ENCODE measurements at places on chromosomes 11 and 22.

GRCh38 chr22:42967933-42968332, 47.0 kb downstream of the PACSIN2 start:
- DNase-seq, result no peak

DNA sequence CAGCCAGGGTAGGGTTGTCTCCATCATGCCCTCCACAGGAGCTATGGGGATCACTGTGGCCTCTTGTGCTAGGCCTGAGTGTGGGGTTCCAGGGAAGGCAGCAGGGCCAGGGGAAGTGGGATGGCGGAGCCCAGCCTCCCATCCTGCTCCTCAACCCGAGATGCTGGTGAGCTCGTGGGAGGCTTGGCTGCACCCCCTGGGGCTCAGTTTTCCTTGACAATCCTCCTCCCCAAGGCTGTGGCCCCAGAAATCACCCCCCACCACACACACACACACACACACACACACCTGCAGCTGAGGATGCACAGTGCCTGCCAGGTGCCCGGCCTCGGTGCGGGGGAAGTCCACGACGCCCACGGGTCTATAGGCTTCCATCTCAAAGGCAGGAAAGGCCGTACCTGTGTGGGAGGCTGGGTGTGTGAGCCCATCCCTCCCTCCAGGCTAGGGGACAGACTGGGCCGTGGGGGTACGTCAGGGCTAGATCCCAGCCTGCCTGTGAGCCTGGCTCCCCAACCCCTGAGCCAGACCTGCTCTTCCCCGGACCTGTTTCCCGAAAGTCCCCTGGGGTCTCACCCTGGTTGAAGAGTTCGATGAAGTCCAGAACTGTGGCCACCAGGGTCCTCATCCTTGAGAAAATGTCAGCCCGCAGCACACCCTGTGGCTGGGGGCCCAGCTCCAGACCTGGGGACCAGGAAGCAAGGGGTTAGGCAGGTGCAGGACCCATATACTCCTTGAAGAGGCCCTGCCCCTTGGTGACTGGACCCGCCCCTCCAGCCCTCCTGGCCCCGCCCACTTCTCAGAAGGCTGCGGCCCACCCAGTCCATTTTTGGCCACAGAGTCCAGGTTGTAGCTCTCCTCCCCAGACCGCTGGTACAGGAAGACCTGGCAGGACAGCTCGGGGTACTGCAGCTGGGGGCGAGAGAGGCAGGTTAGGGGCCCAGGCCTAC, 5.2 kb upstream of the TBX10 start:
- no peak for DNase-seq

GRCh38 chr11:2409126-2409525, 8.6 kb downstream of the TSSC4 start:
- no peak for DNase-seq

DNA sequence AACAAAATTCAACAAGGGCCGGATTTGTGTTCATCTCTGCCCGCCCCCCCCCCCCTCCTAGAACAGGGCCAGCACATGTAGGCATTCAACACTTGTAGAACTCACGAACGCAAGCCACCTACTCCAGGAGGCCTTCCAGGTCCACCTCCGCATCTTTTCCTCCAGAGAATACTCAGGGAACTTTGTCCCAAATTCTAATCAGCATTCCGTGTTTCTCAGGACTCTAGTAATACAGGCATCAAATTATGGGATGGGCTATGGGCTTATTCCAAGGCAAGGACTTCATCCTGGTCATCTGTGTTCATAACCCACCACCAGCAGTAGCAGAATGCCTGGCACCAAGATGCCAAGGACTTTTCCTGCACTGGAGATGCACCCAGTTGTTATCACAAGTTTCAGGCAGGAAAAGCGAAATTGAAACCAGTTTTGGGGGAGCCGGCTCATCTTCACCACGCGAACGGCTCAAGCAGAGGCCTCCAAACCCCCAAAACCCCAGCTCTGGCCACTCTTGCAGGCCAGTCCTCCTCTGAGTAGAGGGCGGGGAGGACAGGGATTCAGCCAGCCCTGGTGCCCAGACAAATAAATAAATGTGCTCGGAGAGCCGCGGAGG, 462 bp downstream of the UBE2L6 start:
- peak; percentile 13 for DNase-seq

GRCh38 chr11:113778111-113778910, 1.3 kb upstream of the CLDN25 start:
- peak; percentile 30 for DNase-seq

DNA sequence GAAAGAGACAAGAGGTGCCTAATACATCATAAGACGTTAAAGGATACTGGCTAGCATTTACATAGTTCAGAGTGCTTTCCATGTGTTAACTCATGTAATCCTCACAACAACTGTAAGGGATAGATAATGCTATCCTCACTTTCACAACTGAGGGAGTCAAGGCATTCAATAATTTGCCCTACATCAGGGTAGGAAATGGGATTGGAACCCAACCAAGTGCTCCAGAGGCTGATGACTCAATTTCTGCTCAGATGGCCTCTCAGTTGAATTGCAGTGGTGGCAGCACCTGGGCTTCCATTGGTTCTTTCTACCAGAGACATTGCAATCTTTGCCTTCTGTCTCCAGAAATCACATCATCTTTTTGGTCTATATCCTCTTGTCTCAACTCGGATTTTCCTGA, 232.9 kb downstream of the ETS1 start:
- no peak for DNase-seq

- DNase-seq, result peak; percentile 64
Measured at GRCh38 chr11:35170503-35170902, 31.5 kb downstream of the CD44 start.

DNA sequence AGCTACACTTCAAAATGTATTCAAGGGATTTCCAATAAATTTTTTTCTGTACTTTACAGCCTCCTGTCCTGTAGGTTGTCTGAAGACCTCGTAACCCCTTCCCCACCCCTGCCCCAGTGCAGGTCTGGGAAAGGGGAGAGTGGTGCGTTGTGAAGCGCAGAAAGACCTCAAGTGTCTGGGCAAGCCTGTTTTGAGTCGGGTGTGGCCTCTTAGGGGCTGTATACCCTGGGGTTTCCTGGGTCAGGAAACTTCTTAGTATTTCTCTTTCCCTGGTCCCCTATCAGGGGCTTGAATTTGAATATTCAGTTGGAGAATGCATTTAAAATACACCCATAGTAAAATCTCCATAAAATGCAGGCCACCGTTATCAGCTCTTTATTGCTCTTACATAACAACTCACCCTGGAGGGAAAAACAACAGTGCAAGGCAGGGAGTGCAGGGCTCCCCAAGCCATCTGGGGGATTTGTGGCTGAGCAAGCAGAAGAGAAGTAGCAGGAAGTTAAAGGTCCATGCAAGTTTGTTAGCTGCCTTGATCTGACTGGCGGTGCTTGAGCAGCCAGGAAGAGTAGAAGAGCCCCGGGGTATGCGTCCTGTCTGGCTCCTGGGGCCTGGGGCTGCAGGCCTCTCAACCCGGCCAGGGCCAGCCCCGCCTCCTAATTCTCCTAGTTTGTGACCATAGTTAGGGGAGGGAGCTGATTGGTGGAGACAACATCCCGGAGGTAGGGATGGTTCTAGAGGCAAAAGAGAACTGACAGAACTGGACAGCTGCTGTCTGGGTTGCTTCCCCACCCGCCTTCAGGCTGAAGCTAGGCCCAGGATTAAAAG, 25.7 kb downstream of the ARHGAP1 start:
- peak; percentile 22 for DNase-seq

- DNase-seq, result no peak
Measured at GRCh38 chr22:37156686-37157435, 7.1 kb upstream of the IL2RB start.

DNA sequence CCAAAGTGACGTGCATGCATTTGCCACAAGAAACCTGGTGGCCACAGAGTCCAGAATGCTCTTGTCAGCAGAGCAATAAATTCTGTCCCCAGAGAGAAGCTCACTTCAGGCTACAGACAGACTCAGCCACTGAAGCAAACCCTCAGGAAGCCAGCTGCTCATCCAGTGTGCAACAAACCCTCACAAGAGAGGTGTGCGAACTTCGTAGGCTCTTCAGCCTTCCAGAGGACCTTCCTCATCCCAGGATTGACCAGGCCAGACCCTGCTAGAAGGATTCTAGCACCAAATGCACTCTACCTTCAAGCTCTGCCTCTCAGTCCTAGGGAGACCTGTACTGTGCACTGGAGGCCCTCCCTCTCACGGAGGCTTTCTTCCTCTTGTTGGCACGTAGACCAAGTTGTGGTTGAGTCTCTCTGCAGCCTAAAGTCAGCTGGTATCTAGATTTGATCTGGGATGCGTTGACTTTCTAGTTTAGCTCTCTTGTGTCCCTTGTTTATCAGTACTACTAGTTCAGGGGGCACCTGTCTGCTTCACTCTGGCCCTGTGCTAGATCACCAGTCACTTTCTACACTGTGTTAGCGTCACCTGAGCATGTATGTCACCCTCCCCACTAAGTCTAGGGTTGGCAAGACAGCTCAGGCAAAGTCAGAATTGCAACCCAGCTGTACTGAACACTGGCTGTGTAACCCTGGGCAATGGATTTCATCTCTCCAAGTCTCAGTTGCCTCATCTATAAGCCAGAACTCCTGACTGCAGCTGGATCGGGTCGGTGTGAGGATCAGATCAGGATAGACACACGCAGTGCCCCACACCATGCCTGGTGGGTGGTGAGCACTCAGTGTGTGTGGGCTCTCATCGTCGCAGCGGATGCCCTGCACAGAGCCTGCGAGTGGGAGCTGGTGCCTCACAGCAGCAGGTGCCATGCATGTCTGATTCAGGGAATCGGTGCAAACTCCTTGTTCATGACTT, 22.1 kb upstream of the TMPRSS13 start:
- no peak for DNase-seq

GRCh38 chr11:5749836-5750235, 4.2 kb upstream of the OR52N4 start:
- DNase-seq, result no peak

DNA sequence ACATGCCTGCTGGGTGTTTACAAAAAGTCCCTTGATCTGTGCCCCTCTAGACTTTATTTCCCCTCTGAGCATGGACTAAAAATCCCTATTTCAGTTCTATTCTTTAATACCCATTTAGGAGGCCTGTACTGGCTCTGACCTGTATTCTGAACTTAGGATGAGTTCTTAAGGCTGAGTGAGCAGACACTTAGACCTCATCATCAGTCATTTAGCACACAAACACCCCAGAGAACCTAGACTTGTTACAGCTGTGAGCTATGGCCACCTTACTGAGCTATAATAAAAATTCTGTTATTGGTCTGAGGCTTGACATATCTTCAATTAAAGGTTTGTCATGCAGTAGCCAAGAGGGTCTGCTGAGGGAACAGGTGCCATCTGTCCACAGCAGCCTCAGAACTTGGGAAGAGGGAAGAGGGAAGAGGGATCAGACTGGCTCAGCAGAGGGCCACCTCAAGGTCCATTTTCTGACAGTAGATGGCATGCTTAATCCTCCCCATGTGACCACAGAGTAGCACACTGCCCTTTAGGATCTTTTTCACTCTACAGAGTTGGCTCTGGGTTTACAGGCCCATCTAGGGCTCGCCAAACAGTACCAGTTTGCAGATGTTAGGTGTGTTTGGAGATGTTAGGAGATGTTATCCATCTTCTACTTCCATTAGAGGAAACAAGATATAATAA, 30.2 kb upstream of the RRM1 start:
- DNase-seq, result no peak

- no peak for DNase-seq
Measured at GRCh38 chr22:45599836-45600577, 71.6 kb upstream of the ATXN10 start.

DNA sequence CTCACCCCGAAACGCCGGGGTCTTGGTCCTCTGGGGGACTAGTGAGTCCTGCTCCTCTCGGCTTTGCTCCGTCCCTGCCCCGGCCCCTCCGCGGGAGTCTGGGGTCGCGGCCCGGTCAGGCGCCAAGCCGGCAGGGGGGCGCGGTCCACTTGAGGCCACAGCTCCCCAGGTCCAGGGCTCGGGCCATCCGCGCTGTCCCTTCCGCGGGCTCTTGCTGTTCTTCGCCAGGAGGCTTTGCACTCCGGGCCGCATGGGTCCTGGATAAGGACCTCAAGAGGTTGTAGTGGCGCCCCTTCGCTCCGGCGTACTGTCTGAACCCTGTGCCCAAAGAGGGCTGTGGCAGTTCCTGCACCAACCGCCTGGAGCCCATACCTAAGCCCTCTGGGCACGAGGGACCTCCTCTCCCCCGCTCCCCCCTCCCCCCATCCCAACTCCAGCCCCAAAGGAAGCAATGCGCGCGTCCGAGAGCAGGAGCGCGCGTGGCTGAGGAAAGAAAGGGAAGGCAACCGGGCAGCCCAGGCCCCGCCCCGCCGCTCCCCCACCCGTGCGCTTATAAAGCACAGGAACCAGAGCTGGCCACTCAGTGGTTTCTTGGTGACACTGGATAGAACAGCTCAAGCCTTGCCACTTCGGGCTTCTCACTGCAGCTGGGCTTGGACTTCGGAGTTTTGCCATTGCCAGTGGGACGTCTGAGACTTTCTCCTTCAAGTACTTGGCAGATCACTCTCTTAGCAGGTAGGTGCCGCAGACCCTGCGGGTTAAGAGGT, at the start of gene ADM:
ADM (plus strand) TSS at position 579 of the 767 bp plus-strand sequence. CDS start 628 bp downstream, outside the sequence.
- peak; percentile 96 for DNase-seq

DNA sequence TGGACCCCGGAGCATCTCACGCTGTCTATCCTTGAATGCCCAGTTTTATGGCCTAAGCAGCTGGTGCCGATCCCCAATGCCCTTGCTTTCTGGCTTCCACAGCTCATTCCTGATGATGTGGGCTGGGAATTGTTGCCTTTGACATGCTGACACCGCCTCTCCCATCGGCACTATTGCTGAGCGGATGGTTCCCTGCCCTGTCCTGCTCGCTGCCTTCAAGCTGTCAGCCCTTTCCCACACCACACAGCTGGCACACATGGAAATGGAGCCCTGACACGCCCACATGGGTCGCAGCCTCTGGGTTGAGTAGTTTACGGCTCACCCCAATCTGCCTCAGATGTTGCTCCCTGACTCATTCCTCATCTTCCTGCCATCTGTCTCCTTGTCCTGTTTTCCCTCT, 110.2 kb upstream of the SESN3 start:
- DNase-seq, result no peak

GRCh38 chr11:95985174-95985808, 61.4 kb upstream of the MTMR2 start:
- peak; percentile 31 for DNase-seq

GRCh38 chr11:108915666-108916065, 250.8 kb downstream of the DDX10 start:
- DNase-seq, result no peak

DNA sequence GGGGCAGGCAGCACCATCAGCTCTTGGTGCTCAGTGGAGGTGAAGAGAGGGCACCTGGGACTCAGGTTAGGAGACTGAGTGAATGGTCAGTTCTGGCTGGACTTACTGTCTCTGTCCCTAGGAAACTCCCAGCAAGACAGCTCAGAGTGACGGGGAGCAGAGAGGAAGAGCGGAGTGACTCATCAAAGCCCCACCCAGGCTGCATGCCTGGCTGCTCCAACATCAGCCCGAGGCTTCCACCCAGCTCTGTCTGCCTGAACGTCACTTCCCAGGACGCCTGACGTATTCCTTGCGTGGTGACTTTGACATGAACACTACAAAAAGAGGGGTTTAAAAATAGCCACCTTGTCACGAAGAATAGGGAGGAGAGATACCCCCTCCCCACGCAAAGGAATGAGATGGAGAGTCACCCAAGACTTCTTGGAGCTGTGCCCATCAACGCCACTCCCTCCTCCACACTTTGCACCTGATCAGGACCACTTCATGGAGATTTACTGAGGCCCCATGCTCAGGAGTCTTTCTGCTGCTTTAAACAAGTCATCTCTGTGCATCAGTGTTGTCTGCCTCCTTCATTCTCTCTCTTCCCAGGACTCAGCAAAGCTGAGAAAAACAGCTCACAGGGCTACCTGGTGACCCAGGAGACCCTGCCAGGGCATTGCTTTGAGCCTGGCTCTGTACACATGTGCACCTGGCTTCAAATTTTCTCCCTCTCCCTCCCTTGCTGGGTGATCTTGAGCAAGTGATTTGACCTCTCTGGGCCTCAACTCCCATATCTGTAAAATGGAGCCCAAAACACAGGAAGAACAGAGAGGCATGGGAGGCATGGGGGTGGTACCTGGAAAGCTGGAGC, 83.1 kb downstream of the MN1 start:
- DNase-seq, result peak; percentile 93
